A549 (cell line): ENCODE measurements at places on chromosomes 11 and 22. TPM values are rescaled to one million over a fixed set of nuclear protein-coding genes. Genes with fewer than 3 reads are reported as not detected.
A peak's percentile ranks its signal among the peaks of the same experiment; 100 is the strongest.

Gene PLEKHA7
- polyA plus RNA-seq, result 12.8 to 13.9 TPM (median 13.8 TPM) in 3 replicates

Gene CARD10
- polyA plus RNA-seq, result 14.1 to 16.1 TPM (median 15.3 TPM) in 3 replicates

Gene MGAT3
- polyA plus RNA-seq, result 0.64 to 0.84 TPM (median 0.70 TPM) in 3 replicates

Gene PLA2G6
- 5.5 to 7.8 TPM (median 7.6 TPM) in 3 replicates for polyA plus RNA-seq

- peak; percentile 16 for DNase-seq
Observed at GRCh38 chr11:102118937-102119336, 8.7 kb downstream of the YAP1 start.

DNA sequence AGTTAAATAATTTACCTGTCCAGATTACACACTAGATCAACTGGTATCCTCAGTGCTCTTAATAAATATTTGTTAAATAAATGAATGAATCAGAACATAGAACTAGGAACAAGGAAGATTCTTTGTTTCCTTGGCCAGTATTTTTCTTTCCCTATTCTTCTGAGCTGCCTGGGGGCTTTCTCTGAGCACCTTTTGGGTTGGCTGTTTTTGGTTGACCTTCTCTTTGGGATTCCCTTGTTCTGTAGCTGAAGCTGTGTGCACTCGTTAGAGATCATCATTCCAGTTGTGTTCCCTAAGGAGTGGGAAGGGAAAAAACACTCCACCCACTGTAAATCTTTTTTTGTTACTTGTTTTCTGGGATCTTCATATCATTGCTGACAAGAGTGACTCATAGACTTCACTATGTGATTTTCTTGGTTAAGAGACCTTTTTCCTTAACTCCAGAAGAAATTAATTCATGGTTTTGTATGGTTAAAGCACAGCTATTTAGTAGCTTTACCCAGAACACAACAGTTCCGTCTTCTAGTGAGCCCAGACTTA lies 84.3 kb downstream of the STIM1 start:
- DNase-seq, result no peak

DNA sequence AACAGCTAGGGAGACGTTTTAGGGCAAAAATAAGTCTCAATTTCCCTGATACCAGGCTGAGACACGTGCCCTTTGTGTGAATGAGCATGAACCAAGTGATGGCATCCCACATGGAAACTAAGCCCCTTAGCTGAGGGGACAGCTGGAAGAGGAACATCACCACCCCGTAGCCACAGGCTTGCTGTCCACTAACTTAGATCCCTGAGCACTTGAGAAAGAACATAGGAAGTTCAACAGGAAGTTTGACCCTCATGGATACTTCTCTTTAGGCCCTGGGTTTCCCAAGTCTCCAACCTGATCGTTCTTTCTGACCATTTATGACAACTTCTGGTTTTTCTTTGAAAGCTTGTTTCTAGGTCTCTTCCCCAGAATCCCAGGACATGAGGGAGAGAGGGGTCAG lies 11.6 kb upstream of the CKAP5 start:
- no peak for DNase-seq

DNA sequence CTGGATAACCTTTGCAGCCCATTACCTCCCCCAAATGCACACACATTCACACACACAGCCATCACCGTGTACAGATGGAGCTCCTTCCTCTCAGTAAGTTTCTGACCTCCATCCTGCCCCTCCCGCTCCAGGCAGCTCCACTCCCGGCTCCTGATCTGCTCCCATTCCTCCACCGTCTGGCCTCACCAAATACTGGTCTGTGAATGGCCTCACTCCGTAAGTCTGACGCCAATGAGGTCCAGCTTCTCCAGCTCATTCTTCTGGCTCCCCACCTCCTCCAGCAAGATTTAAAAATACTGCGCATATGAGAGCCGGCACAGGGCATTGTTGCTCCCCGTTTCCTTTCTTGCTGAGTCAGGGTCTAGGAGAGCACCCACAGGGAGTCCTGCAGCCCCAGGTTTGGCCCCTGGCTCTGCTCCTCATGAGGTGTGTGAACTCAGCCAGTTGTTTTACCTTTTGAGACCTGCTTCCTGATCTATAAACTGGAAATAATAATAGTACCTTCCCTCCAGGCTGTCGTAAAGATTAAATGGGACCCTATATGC lies 14.0 kb upstream of the TUB start:
- no peak for DNase-seq

DNA sequence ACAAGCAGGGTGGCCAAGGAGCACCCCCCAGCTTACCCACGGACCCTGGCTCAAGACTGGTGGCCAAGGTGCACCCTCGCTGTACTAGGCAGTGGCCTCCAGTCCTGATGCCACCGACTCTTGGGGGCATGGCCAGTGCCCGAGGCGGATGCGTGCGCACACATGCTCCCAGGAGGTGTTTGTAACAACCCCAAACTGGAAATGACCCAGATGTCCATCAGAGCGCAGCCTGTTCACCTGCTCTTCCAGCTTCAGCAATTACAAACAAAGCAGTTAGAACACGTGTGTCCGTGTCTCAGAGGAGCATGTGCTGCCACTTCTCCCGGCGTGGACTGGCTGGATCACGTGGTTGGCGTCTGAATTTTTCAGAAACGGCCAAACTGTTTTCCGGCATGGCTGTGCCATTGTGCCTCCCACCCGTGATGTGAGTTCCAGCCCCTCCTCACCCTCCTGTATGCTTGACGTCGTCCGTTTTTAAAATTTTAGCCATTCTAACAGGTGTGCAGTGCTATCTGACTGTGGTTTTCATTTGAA lies 7.1 kb upstream of the MUC6 start:
- no peak for DNase-seq

- DNase-seq, result no peak
Observed at GRCh38 chr11:3203221-3204043, 15.2 kb downstream of the MRGPRG start.

- no peak for DNase-seq
Observed at GRCh38 chr11:15968461-15969130, 387.8 kb downstream of the SOX6 start.

DNA sequence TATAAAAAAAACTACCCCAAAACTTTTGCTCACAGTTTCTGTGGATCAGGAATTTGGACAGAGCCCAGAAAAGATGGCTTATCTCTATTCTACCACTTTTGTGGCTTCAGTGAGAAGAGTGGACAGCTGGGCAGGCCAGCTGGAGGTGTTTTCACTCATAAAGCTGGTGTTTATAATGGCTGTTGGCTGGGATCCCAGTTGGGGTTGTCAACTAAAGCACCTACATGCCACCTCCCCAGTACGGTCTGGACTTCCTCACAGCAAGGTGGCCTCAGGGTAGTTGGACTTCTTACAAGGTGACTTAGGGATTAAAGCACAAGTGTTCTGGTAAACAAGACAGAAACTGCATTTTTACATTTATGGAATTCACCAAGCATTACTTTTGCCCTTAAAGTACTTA lies 171.0 kb downstream of the NELL1 start:
- no peak for DNase-seq

DNA sequence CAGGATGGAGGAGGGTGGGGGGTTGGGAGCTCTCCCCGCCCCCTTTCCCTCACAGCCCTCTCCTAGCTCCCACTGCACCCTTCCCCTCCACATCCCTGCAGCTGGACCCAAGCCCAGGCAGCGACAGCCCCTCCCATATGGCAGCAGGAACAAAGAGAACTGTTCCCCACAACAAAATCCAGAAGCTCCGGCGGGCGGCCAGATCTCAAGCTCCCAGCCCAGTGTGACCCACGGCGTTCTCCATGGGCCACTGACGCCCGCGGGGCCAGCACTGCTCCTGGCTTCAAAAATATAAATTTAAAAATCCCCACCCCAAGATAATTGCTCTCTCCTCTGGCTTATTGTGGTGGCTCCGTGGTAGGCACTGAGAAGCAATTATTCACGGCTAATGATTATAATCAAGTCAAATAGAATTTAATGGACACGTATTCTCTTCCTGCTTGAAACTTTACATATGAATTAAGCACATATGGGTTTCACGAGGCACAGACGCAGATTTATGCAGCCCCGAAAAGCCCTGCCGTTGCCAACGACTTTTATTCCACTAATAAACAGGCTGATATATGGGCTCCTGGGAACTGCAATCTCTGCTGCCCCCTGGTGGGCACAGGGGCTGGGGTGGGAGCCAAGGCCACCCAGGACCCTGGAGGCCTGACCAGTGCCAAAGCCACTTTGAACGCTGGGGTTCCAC lies 17.5 kb downstream of the MACROD1 start:
- peak; percentile 68 for DNase-seq

GRCh38 chr22:44271732-44272400 lies 40.9 kb downstream of the SHISAL1 start:
- DNase-seq, result no peak

- no peak for DNase-seq
Observed at GRCh38 chr11:64447831-64448598, 89.1 kb downstream of the RPS6KA4 start.
